ENCODE measurements at places on chromosomes 2 and 18. TPM values are rescaled to one million over a fixed set of nuclear protein-coding genes. Genes with fewer than 3 reads are reported as not detected.
A peak's percentile ranks its signal among the peaks of the same experiment; 100 is the strongest.

The FBXO36 gene
- 7.8 TPM for polyA plus RNA-seq

The PRSS56 gene
- polyA plus RNA-seq, result not detected

The ADGRF3 gene
- 3.5 TPM for polyA plus RNA-seq

The SLC5A7 gene
- polyA plus RNA-seq, result 0.76 TPM

The RSAD2 gene
- polyA plus RNA-seq, result 4.0 TPM

The GCFC2 gene
- 52.3 TPM for polyA plus RNA-seq

The DSEL gene
- polyA plus RNA-seq, result 21.8 TPM

DNA sequence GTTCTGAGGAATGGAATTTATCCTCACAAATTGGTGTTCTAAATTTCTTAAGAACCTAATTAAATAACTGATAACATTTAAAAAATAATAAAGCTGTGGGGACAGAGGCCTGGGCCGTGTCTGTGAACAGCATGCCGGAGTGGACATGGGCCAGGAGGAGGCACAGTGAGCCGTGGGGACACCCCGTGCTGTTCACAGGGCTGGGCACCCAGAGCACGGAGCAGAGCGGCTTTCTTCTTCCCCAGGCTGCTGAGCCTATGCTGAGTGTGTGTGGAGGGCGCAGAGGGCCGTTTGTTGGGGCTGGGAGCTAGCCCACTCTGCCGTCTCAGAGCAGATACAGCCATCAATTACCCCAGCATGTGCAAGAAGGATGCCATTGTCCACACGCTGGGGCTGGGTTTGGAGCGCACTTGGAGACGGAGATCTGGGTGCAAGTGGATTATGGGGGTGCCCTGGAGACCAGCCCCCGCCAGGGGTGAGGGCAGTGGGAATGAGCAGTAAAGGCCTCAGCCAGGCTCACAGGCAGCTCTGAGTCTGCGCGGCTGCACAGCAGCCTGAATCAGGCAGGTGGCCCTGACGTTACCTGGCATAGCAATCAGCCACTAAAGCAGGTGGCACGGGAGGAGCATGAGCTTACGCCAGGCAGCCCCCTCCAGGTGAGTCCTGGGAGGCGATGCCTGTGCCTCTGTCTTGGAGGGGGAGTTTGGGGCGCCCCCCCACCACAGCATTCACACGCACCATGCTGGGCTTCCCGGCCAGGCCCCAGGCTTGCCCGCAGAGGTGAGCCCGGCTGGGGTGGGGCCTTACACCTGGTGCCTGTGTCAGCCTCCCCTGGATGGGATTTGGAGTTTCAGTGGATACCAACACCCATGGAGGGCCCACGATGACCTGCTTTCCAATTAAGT lies 52.1 kb upstream of the SLC66A3 start:
- no peak for DNase-seq

DNA sequence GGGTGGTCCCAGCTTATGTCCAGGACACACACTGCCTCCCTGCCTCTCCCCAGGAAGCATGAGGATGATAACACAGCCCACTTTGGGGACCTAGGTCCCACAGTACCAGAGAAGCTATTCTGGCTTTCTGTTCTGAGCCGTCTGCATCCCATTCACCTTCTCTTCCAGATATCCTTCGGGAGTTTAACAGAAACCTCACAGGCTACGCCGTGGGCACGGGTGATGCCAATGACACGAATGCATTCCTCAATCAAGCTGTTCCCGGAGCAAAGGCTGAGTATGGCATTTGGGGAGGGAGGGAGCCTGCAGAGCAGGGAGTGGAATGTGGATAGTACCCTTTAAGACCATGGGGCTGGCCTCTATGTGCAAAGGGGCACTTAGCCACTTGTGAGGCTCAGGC lies 102.6 kb downstream of the PLB1 start:
- DNase-seq, result no peak

DNA sequence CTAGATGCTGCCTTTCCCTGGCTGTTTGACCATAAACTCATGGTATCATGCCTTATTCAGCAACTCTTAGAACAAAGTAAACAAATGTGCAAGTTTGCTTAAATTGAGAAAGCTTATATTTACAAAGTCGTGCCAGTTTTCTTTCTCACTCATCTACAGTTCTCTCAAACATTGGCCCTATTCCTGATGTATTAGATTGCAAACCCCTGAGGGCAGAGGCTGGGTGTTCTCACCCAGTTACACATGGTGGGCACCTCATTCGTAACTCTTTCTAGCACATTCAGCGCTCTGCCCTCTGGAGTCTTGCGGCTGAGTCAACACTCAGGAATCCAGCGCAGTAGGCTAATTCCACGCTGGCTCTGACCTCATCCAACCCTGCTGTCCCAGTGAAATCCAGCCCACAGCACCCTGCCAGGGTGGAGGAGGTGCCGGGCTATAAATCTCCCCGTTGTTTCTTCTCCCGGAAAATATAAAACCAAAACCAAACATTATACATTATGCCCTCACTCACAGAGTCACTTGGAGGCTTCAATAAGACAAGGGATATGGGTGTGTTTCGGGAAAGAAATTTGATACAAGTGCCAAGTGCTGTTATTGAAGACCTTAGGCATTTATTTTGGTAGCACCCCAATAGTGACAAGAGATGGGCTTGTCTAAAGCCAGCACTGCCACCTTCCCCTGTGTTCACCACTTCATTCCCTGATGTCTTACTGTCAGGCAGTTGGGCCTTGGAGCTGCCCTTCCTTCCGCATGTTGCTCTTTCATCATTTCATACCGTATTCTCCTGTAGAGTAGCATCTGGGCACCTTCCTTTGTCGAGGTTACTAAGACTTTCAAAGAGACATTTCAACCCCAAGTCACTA lies 287.4 kb downstream of the PRKCE start:
- peak; percentile 83 for DNase-seq

DNA sequence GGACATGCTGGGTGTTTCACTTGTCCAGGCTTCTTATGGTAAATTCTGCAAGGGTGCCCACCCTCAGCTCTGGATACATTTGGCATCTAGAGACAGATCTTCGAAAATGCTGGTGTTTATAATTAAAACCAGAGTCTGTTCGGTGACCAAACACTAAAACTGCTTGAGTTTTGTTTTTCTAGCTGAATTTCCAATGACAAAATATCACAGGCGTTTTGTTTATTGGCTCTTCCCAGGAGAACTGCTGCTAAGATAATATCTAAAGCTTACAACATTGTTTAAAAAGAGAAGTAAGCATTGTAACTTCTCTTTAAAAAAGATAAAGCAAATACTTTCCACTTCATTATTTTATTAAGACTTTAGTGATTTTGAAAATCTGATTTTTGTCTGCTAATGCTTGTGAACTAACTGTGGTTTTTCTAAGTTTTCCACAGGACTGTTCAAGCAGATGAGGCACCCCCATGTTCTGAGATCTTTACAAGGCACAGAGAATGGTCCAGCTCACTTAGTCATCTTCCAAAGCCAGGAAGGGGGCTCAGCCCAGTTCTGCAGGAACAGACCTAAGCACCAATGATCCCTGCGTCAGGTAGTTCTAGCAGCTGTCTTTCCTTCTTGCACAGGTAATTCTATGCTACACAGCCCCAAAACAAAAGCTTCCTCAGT lies 94.8 kb upstream of the LTBP1 start:
- DNase-seq, result no peak

- DNase-seq, result no peak
Observed at GRCh38 chr18:9839853-9840252, 45.9 kb upstream of the TXNDC2 start.

DNA sequence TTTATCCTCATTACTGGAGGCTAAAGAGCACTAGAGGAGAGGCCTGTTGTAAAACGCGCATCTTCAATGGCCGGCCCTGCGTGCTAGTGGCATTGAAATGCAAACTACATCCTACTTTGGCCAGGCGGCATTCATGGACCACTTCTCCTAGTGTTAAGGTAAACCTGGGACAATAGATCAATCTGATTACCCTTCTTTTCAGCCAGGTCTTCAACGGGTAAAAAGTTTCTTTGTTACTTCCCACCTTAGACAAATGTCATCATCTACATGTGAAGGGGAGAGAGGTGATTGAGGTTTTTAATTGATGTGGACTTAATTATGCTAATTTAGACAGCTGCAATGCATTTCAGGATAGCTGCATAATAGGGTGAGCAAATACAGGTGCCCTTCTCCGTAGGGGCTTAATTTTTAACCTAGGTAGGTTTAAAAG lies 628.0 kb downstream of the ZEB2 start:
- no peak for DNase-seq

DNA sequence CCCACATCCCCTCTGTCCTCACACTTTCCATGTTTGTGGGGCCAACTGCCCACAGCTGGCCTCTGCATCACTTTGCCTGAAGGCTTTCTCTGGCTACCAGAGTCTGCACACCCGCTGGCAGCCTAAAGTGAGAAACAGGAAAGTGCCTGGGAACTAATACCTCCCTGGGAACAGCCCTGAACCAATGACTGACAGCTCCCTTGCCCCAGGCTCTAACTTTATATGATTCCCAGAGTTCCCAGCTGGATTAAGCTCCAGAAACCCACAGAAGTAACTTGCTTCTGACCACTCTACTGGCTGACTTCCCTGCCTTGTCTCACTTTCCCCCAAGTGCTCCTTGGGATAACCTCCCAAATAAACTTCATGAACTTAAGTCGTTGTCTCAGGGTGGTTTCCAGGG lies 159.6 kb upstream of the LMAN1 start:
- DNase-seq, result no peak

DNA sequence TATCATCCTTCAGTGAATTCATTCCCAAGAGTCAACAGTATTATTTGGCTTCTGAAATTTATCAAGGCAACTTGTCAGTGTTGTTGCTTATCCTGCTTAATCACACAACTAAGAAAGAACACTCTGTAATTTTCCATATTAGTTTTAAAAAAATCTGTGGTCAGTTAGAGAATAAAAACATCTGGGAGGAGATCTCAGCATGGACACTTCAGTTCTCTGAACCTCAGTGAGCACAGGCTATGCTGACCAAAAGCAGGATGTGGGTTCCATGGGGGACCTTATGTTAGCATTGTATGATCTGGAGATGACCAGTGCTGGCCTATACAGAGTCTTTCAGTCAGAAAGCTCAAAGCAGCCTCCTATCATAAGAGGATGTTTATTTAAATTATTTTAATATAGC lies 79.1 kb upstream of the KLHL14 start:
- no peak for DNase-seq

GRCh38 chr2:60391649-60392375 lies 161.6 kb downstream of the BCL11A start:
- no peak for DNase-seq

GRCh38 chr2:84197901-84198300 lies 261.2 kb downstream of the SUCLG1 start:
- DNase-seq, result no peak

DNA sequence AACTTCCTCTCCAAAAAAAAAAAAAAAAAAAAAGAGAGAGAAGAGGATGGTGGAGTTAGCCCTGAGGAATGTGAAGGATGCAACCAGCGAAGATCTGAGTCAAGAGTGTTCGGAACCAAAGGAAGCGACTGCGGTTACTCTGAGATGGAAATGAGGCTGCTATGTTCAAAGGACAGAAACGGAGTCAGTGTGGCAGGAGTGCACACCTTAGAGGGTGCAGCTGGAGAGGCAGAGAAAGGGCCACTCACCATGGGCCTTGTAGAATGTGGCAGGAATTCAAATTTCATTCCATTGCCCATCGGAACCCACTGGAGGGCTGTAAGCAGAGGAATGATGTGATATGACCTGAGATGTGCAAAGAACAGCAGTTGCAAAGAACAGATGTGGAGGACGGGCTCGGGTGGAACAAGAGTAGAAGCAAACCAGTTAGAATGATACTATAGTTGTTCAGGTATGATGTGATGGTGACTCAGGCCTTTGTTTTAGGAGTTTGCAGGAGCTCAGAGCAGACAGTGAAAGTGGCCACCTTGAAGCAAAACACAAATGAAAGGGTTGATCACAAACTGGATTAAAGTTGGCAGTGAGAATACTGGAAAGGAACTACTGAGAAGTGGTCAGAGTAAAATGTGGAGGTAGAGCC lies 22.6 kb downstream of the ITGA6 start:
- no peak for DNase-seq

- DNase-seq, result no peak
Observed at GRCh38 chr2:20797096-20797495, 25.8 kb downstream of the LDAH start.

GRCh38 chr2:158650646-158651357 lies 144.3 kb upstream of the DAPL1 start:
- DNase-seq, result no peak

DNA sequence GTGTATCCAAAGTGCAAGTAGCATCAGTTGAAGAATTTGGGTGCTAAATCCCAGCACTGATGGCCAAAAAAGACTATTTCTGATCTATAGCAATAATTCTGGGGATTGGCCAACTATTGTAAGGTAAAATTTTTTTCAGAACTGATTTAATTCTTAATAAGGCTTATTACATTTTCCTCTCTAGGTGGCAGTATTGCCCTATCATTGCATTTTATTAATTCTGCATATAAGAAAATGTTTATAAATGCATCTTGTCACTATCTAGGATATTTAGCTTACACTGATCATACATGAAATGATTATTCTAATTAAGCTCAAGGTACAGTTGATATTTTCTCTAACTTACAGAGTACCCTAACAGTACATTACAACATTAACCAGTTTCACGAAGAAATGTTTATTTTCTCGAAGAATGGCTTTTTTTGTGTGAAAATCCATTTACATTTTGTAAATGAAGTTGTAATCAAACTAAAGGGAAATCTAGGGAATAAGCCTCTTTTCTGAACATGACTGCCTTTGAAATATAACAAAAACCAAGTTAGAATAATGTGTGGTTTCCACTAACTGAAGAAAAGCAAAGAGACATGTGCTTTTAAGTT lies 11.0 kb downstream of the TTN start:
- DNase-seq, result peak; percentile 14

DNA sequence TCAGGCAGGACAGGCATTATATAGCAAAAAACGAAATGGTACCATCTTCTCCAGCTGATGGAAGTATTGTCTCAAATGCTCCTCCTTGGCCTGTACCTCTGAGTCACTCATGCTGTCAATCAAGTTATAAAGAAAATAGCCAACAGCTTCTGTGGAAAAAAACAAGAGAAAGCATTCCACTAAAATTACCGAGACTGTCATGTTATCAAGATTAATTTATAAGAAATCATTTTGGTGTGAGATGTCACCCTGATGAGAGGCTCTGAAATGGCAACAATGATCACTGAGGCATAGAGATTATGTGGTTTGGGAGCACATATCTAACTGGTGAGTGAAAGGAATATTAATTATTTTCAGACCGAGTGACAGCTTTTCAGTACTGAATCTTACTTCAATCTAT lies 47.4 kb downstream of the LRPPRC start:
- DNase-seq, result no peak

- no peak for DNase-seq
Observed at GRCh38 chr18:8453528-8453927, 155.7 kb upstream of the RAB12 start.

DNA sequence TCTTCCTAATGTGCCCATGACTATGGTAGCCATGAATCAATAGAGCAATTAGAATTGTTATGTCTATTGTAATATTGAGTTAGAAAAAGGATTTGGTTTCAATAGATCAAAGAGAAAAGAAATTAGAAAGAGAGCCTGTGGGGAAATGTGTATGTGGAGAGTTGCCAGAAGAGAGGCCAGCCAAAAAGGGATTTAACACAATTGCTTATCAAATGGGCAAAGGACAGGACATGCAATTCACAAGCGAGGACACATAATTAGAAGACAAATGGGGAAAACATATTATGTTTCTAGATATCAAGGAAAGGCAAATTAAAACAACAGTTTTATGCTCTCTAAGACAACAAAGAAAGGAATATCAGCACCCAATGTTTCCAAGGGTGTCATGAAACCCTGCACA lies 403.2 kb upstream of the KLHL29 start:
- DNase-seq, result no peak

- no peak for DNase-seq
Observed at GRCh38 chr18:44912740-44913478, 232.2 kb downstream of the SETBP1 start.

- peak; percentile 43 for DNase-seq
Observed at GRCh38 chr2:105143467-105144151, 97.9 kb upstream of the GPR45 start.

All from renal pelvis (tissue), 12 donors.